ENCODE measurements at places on chromosomes 7 and 10. TPM values are rescaled to one million over a fixed set of nuclear protein-coding genes. Genes with fewer than 3 reads are reported as not detected.

DNA sequence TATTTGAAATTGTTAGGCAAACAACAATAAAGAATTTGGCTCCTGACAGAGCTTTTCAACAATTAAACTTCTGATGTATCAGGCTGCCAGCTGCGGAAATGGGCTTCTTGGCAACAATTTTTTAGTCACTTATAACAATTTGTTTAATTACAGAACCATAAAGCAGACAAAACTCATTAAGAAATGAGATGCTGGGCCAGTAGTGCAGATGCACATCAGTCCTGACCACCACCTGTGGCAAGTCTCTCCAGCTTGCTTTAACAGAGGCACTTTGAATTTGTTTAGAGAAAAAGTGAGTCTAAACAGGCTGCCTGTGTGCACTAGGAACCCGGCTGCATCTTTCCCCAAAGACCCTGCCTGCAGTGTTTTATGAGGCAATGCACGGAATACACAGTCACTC, 1124.4 kb downstream of the NXPH1 start:
- DNase-seq: no peak

GRCh38 chr10:110725801-110726630, 81.9 kb downstream of the RBM20 start:
- DNase-seq: no peak

DNA sequence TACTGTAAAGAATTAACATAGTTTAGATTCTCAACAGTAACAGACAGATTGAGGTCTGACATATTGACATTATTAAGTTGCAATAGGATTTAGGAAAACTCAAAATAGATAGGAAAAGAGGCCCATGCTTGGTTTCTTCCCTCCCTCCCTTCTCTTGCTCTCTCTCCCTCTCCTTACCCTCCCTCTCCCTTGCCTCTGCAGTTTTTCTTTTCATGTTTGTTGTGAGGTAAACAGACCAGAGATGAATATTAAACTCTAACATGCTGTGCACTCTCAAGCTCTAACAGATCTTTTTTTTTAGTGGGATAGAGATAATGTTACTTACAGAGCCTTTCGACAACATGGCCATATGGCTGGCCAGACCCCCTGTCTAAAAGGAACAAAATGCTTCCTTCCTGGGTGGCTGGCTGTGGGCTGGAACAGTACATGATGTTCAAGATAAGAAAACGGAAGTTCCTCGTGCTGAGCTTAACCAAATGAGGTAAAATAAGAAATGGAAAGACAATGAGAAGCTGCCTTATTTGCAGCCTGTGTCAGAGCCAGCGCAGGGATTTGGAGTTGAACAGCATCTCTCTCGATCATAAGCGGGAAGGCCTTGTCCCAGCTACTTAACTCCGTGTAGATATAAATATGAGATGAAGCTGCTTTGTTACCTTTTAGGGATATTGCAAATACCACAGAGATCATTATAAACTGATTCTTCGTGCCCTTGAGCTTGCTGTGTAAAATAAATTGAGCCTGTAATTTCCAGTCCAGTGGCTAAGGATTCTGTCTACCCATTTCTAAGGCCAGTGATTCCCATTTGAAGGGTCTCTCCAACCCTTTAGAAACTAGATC, 391.9 kb upstream of the NPVF start:
- no peak for DNase-seq

DNA sequence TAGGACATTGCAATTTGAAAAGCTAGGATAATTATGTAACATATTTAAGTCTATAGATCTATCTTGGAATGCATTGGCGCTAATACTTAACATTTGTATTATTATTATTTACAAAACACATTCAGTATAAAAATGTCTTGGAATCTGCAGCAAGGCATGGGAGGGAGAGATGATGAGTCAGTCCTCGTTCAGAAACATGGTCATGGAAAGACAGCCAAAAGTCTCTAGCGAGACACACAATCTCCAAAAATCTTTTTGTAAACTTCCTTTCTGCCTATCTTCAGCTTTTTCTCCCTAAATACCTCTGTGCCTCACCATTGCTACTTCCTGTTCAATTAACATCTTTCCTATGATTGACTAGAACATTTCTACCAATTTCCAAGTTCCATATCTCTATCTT, 188.4 kb upstream of the CACNA2D1 start:
- DNase-seq: no peak

- no peak for DNase-seq
These were observed 14.2 kb upstream of the HPS1 start for GRCh38 chr10:98460837-98461499.

GNAT3 gene
- polyA plus RNA-seq: not detected

DNA sequence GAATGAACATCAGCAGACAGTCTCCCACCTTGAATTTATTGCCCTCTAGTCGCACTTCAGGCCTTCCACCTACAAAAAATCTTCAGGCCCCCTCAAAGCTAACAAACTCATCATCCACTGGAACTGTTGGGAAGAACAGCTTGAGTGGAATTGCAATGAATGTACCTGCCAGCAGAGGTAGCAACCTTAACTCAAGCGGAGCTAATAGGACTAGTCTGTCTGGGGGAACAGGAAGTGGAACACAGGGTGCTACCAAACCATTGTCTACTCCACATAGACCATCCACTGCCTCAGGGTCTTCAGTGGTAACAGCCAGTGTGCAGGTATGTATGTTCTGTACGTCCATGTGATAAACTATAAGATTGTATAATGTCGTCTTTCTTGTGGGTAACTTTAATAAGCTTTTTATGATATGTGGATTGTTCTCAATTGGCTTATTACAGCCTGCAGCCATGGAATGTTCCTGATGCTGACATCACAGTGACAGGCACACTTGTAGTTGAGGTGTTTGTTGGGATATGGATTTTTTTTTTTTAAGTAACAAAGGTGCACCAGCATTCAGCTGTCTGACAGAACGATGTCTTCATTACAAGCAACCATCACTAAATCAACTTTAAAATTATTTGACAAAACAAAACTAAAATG, 53.3 kb downstream of the UBN2 start:
- no peak for DNase-seq

GRCh38 chr7:138982204-138982623, 1.0 kb upstream of the KIAA1549 start:
- no peak for DNase-seq

GRCh38 chr10:117463545-117463920, 79.0 kb upstream of the EMX2 start:
- DNase-seq: no peak

GRCh38 chr10:49663596-49663995, 15.9 kb upstream of the C10orf53 start:
- no peak for DNase-seq

SEMA3C gene
- polyA plus RNA-seq: 23.3 TPM

GRCh38 chr7:107506674-107507339, 37.0 kb downstream of the GPR22 start:
- DNase-seq: peak; percentile 30

DNA sequence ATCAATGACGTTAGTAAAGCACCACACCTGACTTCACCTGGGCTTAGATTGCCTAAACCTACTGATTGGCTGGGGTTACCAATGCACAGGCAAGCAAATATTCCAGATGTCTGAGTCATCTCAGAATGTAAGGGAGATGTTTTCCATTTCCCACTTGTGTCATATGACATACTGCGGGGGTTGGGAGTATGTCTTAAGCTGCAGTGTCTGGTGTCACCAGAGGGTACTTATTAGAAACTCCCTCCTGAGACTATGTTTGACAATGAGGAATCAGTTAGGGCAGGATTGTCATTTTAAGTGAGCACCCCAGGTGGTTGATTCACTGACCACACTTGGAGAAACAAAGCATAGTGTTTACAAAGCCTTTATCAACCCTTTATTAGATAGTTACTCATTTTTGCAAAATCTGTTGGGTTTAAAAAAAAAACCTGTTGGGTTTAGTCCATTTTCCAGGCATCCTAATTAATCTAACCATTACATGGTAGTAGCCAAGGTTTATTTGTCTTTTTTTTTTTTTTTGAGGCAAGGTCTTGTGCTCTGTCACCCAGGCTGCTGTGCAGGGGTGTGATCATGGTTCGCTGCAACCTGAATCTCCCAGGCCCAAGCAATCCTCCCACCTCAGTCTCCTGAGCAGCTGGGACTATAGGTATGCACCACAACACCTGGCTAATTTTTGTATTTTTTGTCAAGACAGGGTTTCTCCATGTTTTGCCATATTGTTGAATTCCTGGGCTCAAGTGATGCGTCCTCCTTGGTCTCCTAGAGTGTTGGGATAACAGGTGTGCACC, 72.5 kb downstream of the CDK6 start:
- DNase-seq: no peak

DNA sequence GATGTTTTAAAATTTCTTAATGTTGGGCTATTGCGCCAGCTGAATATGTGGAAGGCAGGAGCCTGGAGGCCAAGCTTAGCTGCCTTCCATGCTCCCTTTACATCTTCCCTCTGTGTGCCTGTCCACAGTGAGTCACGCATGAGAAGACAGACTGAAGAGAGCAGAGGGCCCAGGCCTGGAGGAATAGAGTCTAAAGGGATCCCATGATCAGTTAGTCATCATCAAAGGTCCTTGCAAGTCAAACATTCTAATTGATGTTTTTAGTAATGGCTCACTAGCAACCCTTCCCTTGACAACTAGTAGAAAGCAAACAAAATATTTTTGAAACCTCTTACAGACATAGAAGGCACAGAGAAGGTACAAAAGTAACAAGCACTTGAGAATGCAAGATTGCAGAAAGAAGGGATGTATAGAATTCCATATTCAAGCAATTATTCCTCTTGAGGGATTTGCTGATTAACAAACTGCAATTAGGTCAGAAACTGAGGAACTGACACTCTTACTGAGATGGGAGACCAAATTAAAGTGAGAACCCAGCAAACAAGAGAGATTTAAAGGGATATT, 30.7 kb upstream of the APBB1IP start:
- no peak for DNase-seq

GRCh38 chr10:95441547-95441923, 119.6 kb downstream of the SORBS1 start:
- no peak for DNase-seq

- no peak for DNase-seq
These were observed 27.0 kb downstream of the SLC26A4 start for GRCh38 chr7:107687656-107688055.

DNA sequence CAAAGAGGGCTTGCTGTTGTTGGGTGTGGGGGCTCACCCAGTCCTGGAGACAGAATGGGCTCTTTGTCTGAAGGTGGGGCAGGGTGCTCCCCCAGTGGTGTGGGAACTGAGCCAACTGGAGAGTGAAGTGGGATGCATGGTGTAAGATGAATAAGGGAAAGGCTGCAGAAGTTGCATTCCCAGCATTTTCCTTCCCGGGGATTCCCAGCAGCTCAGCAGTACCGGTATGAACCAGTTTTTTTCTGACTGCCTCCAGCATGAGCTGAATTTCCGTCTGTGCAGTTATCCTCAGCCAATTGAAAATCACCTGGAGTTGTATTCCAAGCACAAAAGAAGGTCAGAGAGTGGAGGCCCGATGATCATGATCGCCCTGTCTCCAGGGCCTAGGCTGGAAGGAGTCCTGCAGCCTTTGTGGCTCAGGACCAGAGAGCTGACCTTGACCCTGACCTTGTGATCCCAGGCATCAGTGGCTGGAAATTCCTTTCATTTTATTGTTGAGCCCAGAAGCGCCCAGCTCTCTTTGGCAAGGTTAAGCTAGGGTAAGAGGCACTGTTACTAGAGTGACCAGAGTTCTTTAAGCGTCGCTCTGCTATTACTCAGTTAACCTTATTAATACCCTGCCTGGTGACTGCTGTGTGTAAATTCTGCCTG, 33.4 kb downstream of the OGDH start:
- DNase-seq: peak; percentile 74

DDC gene
- polyA plus RNA-seq: 76.2 TPM

DNA sequence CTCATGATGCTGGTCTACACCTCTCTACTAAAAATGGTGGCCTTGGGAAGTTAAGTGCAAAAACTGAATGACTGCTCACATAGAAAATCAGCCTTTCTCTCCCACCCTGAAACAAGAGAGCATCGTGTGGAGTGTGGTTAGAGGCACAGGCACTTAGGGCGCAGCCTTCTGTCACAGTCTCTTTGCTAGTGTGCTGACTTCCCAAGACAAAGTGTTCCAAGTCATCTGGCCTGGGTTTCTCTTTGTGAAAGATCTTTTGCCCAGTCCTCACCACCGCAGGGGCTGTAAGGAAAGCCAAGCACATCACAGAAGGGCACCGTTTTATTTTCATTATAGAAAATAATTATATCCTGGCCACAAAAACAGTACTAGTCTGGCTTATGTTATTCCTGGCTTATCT, 12.5 kb downstream of the STN1 start:
- no peak for DNase-seq

- no peak for DNase-seq
These were observed 46.5 kb downstream of the AMPH start for GRCh38 chr7:38584443-38585210.

MRLN gene
- polyA plus RNA-seq: 0.48 TPM

RELN gene
- 21.8 TPM for polyA plus RNA-seq
